Caki2 (cell line): ENCODE measurements at places on chromosomes 3 and 15.

GRCh38 chr3:76487446-76487845 lies 552.5 kb upstream of the ROBO2 start:
- DNase-seq, result no peak

DNA sequence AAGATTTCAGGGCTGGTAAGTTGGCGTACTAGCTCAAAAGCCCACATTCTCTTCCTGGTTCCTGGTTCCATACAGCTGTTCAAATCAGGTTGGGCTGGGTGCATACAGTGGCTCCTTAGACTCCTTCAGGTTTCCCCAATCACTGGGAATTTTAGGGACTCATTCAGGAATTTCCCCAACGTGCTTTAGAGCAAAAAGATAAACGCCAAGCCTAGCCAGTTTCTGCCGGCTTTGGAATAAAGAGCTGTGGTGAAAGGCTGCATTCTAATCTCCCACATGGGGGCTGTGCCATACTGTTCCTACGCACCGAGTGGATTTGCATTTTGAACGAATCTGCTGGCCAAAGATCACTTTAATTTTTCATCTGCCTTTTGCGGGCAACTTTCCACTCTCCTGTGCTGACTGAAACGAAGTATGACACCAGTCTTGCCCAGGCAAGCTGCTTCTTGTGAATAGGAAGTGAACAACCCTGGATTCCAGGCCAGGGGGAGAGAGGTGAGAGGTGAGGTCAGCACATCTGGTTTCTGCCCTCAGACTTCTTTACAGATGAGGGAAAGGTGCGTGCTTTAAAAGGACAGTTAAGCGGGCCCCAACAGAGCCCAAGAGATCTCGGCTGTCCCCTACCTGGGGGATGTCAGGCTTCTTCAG lies 184.2 kb upstream of the PDZRN3 start:
- no peak for DNase-seq

DNA sequence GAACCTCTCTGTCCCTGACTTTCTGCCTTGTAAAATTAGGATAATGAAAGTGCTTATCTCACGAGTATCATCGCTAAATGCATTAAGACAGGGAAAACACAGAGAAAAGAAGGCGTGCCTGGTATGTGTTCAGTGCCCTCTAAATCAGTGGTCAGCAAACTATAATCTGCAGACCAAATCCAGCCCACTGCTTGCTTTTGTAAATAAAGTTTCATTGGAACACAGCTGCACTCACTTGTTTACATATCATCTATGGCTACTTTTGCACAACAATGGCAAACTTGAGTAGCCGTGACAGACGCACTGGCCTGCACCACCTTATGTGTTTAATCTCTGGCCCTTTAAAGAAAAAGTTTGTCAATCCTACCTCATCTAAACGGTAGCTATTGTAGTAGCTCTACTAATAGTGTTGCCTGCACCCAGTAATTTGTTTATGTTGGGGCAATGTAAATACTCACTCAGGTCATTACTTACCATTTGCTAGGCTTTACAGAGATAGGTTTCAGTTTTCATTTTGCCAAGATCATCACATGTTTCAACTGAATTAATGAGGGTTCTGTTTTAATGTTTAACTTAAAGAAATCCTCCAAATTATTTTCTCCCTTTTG lies 229.4 kb downstream of the FEZF2 start:
- peak; percentile 10 for DNase-seq

- DNase-seq, result no peak
Measured at GRCh38 chr3:162534431-162534830, 1037.8 kb downstream of the OTOL1 start.

- no peak for DNase-seq
Measured at GRCh38 chr3:99656624-99657023, 18.2 kb downstream of the COL8A1 start.

- DNase-seq, result peak; percentile 11
Measured at GRCh38 chr15:57537072-57537471, 54.6 kb upstream of the MYZAP start.

- DNase-seq, result no peak
Measured at GRCh38 chr15:34284937-34285336, 52.6 kb downstream of the SLC12A6 start.

GRCh38 chr15:63809452-63809851 lies 24.3 kb downstream of the HERC1 start:
- no peak for DNase-seq

DNA sequence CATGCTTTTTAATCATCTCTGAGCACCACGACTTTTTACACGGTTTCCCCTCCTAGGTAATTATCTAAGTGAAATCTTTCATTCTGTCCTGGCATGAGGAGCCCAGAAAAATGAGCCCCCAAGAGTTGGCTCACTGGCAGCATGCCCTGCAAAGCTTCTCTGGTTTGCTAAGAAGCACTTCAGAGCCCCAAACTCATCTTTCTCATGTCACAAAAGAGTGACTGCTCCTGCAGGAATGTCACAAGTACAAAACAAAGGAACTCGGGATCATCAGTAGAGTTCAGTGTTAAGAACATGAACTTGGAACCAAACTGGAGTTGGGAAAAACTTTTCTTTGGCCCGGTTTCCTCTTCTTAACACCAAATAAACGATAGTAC lies 123.9 kb downstream of the FOXB1 start:
- no peak for DNase-seq

DNA sequence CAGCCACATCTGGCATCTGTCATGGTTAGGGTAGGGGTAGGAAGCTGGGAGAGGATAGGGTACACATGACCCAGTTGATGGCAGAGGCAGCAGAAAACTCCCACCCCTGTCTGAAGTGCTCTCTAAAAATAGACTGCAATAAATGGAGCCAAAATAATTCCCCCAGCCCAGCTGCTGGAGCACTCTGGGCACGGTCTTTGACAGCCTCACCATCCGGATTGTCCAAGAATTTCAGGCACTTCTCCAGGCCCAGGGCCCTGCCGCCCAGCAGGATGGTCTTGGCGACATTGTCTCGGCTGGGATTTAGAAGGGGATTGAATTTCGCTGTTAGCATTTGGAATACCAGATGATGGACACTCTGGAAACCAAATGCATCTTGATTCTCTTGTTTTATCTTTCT lies 103.7 kb downstream of the IQSEC1 start:
- DNase-seq, result no peak

DNA sequence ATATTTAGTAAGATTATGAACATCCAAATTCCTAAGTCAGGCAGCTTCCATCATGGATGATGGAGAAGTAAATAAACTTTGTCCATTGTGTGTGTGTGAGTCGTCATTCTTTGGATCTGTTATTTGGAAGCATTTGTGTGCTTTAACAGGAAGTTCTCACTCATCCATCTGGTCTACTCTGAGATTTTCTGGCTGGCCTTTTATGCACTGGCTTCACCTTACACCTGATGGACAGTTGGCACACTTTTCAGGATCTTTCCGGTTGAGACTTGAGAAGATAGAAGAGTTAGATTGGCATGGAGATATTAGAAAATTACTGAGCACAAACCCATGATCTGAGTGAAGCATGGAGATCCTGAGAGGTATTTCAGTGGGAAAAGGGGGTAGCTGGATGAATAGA lies 12.6 kb downstream of the SYNPR start:
- DNase-seq, result no peak

GRCh38 chr3:127551178-127551577 lies 39.4 kb downstream of the TPRA1 start:
- DNase-seq, result no peak

DNA sequence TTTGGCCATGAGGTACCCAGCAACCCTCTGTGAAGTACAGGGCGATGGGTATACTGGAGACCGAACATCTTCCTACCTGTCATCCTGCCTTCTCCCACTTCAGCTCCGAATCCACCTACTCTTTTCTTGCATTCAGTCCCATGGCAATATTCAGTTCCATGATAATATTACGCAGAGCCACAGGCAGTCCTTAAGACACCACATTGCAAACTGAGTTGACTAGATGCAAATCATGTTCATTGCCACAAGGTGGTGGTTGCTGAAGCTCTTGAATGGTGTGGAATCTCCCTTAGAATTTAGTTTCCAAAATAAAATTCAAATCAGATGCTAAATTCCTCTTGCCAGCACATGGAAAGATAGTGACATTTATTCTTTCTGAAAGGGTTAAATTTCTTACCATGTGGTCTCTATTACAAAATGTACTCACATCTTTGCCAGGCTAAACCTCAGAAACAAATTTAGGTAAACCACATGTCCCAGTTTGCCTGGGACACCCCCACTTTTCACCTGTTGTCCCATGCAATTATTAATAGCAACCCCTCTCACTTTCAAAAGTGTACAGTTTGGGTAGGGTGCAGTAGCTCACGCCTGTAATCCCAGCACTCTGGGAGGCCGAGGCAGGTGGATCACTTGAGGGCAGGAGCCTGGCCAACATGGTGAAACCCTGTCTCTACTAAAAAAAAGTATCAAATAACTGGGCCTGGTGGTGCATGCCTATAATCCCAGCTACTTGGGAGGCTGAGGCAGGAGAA lies 1.7 kb upstream of the NME9 start:
- no peak for DNase-seq

GRCh38 chr3:186514296-186515002 lies 29.7 kb downstream of the CRYGS start:
- no peak for DNase-seq

DNA sequence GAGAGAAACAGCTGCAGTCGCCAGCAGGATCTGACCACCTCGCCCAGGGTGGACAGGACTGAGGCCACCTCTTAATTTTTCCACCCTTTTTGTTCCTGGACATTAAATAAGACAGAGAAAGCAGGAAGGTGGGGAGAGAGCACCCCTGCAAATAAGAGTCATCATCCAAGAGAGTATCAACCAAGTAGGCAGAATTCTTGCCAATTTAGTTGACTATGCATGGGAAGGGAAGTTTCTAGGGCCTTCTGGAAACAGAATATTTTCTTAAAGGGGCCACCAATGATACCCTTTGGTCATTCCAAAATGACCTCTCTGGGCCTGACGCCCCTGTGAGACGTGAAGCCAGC lies 136.2 kb downstream of the TJP1 start:
- no peak for DNase-seq

- DNase-seq, result peak; percentile 88
Measured at GRCh38 chr3:12994607-12995388, 78.4 kb downstream of the IQSEC1 start.

DNA sequence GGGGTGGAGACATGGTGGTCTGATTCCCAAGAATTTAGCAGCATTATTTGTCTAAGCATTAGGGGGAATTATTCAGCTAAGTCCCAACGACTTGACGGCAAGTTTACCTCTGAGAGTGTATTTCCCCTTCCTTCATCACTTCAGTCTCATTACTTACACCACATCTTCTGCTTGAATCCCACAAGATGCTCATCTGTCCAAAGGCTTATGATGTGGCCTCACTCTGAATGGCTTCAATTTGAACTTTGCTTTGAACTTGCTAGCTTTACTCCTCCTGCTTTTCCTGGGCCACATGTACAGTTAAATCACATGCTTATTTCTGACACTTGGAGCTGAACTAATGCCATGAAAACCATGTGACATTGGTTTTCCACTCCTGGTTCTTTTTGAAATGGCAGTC lies 231.3 kb upstream of the SATB1 start:
- DNase-seq, result no peak

- DNase-seq, result no peak
Measured at GRCh38 chr15:95596496-95596895, 734.0 kb upstream of the NR2F2 start.

DNA sequence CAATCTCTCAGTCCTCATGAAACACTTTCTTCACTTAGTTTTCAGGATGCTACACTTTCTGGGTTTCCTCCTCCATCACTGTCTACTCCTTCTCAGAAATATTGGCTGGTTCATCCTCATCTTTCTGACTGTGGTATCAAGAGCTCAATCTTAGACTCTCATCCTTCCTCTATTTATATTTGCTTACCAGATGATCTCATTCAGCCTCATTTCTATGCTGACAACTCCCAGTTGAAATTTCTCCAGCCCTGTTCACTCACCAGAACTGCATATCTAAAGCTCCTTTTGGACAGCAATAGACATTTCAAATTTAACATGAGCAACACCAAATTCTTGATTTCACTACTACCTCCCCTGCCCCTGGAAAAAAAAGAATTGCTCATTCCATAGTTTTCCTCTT lies 48.0 kb upstream of the FBN1 start:
- DNase-seq, result no peak

- DNase-seq, result peak; percentile 11
Measured at GRCh38 chr3:134699721-134700120, 48.9 kb upstream of the KY start.

DNA sequence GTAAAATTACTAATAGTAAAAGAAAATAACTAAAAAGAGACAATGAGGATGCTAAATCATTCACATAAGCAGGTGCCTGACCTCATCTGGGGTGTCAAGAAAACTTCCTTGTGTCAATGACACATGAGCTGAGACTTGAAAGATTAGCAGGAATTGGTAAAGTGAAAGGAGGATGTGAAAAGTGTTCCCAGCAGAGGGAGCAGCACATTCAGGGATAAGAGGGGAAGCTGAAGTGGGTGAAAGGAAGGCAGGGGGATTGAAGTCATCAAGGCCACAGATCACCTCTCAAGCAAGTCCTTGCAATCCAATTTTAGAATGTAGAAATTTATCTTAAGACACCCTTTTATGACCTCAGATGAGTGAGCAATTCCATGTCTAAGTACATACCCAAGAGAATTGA lies 60.2 kb upstream of the ACP3 start:
- DNase-seq, result peak; percentile 41

DNA sequence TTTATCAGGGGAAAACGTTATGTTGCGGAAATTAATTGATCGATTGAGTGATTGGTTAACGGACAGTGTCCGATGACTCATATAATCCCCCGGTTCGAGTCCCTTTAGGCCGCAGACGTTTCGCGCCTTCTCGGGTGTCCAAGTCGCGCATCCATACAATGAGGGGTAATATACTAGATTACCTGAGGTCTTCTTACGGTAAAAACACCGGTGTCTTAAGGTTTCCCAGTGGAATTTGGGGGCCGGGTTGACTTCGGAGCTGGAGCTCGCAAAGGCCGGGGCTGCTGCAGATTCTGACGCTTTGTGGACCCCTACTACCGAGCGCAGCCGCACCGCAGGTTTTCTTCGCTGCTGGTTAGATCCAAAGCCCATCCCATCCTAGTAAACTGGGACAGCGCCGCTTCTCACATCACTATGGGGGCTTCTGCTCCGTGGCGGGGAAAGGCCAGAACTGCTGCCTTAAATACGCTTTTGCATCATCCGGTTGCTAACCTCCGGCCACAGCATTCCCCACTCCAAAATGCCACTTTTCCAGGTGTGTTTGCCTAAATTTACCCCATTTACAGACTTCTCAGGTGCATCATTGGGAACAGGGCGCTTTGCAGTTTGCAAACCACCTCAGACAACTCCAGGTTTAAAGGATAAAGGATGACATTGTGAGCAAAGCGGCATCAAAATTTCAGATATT lies 858 bp upstream of the SACM1L start:
- DNase-seq, result peak; percentile 30

GRCh38 chr3:110788794-110789193 lies 282.8 kb upstream of the NECTIN3 start:
- DNase-seq, result no peak

DNA sequence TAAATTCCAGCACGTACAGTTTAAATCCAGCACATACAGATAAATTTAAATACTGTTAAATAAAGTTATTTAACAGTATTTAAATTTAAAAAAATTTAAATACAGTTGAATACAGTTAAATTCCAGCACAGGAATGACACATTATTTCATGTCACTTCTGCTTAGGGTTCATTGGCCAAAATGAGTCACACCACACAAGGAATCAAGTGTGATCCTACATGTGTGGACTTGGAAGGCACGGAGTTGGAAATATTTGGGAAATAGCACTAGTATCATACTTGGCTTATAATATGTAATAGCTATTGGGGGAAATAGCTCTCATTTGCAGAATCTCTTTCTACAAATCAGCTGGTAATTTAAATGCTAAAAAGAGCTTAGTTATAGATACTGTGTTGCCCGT lies 10.6 kb downstream of the RAB7A start:
- DNase-seq, result no peak

- peak; percentile 2 for DNase-seq
Measured at GRCh38 chr3:30011237-30011803, 595.1 kb upstream of the TGFBR2 start.

- no peak for DNase-seq
Measured at GRCh38 chr15:67085818-67086636, 20.6 kb downstream of the SMAD3 start.
